Kidney tubule cell (primary cell): ENCODE measurements at places on chromosomes 7 and 10.
A peak's percentile ranks its signal among the peaks of the same experiment; 100 is the strongest.

GRCh38 chr7:158299607-158300006 lies 288.0 kb downstream of the PTPRN2 start:
- no peak for DNase-seq

GRCh38 chr7:130303551-130303950 lies 10.6 kb downstream of the CPA4 start:
- no peak for DNase-seq

DNA sequence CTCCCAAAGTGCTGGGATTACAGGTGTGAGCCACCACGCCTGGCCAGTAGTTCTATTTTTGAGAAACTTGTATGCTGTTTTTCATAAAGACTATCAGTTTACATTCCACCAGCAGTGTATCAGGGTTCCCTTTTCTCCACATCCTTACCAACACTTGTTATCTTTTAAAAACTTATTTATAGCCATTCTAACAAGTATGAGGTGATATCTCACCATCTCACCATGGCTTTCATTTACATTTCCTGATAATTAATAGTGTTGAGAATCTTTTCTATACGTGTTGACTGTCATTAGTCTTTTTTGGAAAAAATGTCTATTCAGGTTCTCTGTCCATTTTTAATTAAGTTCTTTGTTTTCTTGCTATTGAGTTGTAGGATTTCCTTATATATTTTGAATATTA lies 416.1 kb downstream of the NEBL start:
- DNase-seq = no peak

- no peak for DNase-seq
Measured at GRCh38 chr10:100655760-100656421, 89.5 kb upstream of the PAX2 start.

DNA sequence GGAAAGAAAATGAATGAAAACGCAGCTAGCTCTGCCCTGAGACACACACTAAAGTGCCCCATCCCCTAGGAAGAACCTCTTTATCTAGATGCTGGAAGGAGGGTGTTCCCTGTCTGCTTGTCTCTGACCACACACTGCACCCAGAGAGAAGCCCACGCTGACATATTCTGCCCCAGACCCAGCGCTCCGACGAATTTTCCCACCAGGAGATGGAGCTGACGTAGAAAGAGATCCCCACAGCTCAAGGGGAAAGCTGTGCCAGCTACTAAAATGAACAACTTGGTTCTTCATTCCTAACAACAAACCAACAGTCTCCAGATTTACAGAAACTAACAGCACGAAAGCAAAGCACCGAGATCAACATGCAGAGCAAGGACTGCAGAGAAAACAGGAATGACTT lies 73.3 kb downstream of the KIAA1549 start:
- DNase-seq = no peak

GRCh38 chr7:133112335-133112734 lies 30.4 kb upstream of the CHCHD3 start:
- DNase-seq = no peak

GRCh38 chr7:103936558-103936957 lies 52.9 kb downstream of the RELN start:
- DNase-seq = no peak

GRCh38 chr10:729213-729612 lies 39.7 kb upstream of the DIP2C start:
- DNase-seq = no peak

DNA sequence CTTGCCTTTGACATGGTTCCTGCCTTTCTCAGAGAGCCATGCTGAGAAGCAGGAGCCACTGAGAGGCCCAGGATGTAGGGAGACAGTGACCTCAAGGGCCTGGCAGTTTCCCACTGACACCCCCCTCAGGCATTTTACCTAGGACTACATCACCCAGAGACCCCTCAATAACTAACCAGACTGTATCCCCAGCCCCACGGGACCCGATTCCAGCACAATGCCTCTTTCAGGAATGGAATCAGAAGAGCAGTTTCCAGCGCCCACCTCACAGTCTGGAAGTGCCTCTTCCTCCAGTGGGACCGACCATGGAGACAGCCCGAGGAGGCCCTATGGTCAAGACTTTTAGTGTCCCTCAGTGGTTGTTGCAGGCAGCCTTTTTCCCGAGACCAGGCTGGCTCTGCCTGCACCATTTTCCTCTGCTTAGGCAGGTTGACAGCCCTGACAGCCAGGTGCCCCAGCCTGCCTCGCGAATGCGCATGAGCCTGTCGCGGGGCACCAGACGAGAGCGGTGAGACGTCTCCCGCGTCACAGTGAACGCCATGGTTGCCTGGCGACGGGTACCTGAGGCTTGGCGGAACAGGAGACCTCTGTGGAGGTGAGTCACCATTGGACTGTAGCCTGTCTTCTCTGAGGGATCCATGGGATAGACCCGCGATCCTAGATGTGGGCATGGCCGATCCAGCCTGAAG lies 28.4 kb upstream of the ZNF273 start:
- DNase-seq = peak; percentile 14

GRCh38 chr7:72223351-72223750 lies 188.8 kb downstream of the CALN1 start:
- DNase-seq = no peak

GRCh38 chr7:63012633-63013183 lies 985.9 kb upstream of the ZNF722 start:
- DNase-seq = no peak

- no peak for DNase-seq
Measured at GRCh38 chr7:148253629-148254028, 336.9 kb upstream of the C7orf33 start.

- no peak for DNase-seq
Measured at GRCh38 chr10:5043716-5044115, 40.1 kb upstream of the AKR1C2 start.

- no peak for DNase-seq
Measured at GRCh38 chr10:117168729-117169128, 28.6 kb upstream of the KCNK18 start.

- no peak for DNase-seq
Measured at GRCh38 chr7:8063706-8064297, 95.2 kb downstream of the GLCCI1 start.

DNA sequence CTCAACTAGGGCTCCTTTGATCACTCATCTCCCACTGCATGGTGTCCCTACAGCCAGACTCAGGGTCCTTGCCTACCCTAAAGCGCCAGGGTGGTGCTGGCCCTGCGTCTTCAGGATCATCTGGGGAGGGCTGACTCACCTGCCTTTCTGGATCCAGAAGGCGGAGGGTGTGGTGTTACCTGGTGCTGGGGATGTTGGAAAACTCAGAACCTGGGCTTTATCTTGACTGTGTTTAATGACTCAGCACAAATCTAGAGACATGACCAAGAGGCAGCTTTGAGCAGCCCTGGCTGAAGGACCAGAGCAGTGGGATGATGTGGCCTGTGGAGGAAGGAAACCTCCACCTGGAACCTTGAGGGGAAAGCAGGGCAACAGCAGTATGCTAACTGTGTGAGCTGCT lies 96.5 kb downstream of the GRK5 start:
- DNase-seq = peak; percentile 11

DNA sequence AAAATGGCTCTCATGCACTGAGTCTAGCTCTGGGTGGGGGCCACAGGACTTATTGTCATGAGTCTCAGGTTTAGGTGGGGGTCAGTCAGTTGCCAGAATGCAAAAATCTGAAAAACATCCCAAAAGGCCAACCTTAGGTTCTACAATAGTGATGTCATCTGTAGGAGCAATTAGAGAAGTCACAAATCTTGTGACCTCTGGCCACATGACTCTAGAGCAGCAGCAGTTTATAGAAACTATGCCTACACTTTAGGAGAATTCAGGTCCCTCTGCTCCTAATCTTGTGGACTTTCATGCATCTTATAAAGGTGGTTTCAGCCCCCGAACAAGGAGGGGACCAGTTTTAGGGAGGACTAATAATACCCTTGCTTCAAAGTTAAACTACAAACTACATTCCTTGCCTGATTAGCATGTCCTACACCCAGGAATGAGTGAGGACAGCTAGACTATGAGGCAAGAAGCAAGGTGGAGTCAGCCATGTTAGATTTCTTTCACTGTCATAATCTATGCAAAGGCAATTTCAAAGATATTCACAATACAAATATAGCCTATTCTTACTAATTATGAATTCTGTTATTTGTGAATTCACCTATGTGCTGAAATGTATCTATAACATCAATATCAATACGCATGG lies 123.5 kb upstream of the ADCY1 start:
- DNase-seq = no peak

DNA sequence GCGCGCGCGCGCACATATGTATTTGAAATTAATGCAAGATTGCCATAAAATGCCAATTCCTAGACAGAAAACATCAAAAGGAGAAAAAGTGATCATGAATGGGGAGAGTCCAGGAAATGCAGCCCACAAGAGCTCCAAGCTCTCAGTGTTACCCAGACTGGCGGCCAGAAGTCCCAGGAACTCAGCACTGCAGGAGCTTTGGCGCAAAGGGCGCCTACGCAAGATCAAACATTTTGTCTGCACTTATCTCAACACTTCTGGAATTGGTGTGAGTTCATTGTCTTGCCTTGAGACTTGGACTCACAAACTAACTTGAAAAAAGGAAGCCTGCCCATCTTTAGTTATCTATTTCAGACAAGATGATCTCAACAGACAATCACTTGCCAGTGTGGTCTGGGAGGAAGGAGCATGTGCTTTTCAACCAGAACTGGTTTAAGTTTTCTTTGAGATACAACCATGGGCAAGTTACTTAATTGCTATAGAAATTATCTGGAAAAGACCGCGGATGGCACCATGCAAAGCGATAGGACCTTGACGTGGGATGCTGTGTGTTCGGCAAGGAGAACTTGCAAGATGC lies 77.2 kb downstream of the KIAA1549 start:
- DNase-seq = no peak

- DNase-seq = no peak
Measured at GRCh38 chr7:47226696-47227095, 355.2 kb downstream of the TNS3 start.

DNA sequence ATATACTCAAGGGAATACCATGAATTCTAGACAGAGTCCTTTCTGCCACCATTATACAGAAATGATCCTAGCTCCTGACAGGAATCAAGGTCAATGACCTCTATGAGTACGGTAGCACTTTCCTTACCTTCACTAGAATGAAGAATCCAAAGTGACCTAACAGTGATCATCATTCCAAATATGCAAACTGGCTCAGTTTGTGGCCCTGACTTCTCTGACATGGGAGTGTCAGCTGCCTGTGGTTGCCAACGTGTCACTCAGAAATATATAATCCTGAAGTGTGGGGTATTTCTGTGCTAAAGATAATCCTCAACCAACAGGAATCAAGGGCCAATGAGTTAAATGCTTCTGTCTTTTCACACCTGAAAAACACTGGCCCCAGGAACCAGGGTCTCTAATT lies 45.7 kb downstream of the COPG2 start:
- DNase-seq = peak; percentile 47

DNA sequence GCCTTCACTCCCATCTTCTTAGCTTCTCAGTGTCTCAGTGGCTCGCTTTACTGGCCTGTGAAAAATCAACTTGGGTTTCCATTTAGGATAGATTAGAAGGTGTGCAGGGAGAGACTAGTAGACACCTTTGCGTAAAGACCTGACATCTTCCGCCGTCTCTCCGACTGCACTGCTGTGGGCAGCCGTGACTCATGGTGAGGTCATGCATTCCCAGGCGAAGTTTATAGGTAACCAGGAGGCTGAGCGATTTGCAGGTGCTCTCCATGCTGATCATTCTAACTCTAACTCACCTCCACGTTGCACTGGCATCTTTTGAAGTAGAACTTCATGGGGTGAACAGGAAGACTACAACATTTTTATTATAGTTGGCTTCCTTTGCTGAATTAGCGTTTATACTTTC lies 68.0 kb upstream of the ZNF438 start:
- DNase-seq = peak; percentile 98

- peak; percentile 92 for DNase-seq
Measured at GRCh38 chr10:32139223-32140073, 83.2 kb upstream of the KIF5B start.

- DNase-seq = no peak
Measured at GRCh38 chr7:106501605-106502580, 159.1 kb downstream of the CCDC71L start.

DNA sequence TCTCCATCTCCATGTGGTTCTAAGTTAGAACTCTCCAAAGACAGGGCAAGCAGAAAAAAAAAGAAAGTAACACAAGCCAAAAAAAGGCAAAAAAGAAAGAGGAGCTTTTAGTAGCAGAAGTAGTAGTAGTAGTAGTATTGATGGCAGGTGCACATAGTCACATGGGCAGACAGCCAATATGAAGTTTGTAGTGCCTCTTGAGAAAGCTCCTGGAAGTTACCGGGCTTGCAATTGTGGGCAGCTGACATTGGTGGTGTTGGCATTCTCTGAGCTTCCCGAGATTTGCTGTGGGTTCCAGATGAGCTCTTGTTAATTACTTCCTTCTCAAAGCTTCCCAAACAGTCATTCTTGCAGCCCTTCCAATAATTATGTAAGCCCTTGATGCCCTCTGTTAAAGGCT lies 1128.5 kb downstream of the TYW1 start:
- no peak for DNase-seq

- no peak for DNase-seq
Measured at GRCh38 chr7:115153176-115153575, 231.3 kb downstream of the MDFIC start.

DNA sequence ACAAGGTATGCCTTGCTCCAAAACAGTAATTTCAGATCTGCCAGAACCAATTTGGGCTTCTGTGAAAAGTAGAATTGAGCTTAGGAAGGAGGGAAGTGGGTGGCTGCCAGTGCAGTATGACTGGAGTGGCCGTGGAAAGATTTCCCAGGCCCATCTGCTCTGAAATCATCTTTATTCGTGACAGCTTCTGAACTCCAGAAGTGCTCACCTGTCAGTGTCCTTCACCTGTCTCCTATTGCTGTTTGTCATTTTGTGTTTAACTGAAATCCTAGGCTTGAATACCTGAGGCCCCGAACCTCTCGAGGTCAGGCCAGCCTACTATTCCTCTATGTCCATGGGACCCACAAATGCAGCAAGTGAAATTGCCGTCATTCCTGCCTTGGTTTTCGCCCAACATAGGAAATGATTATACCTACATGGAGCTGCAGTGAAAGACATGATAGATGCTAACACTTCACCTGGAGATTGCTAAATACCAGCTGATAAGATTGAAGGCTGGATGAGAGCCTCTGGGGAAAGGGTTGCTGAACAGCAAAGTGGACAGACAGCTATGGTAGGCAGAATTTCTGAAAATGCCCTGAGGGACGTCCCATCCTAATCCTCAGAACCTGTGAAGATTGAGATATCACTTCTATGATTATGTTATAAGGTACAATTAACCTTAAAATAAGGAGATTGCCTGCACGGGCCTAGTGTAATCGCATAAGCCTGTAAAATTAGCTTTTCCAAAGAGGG lies 82.1 kb downstream of the C1GALT1 start:
- DNase-seq = no peak

DNA sequence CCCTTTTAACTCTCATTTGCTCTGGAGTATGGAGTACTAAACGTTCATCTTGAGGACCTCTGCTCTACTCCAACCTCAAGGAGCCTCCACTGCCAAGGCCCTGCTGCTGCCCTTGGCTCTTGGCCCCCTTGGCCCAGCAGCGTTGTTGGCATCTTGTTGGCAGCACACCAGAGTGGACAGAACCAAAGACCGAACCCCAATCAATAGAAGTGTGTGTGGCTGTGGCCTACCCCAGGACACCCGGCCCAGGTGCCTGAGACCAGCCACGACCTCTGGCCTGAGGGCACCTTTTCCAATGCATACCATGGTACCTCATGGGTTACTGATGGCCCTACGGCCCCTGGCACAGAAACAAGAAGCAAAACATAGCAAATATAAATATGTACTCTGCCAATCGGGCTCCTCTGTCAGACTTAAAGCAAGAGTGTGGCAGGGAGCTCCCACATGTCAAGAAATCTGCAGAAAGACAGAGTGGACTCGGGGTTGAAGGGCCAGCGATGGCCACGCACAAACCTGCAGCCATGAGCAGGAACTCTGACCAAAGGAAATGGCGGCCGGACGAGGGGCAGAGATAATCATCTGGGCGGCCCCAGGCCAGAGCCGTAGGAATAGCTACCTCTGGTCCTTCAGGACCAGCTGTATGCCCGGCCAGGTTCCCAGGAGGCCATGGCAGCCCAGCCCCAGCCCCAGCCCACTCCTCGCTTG lies 2.9 kb downstream of the NPC1L1 start:
- no peak for DNase-seq
